Forelimb muscle (tissue), 1 donor: ENCODE measurements at places on chromosomes 5 and 9. TPM values are rescaled to one million over a fixed set of nuclear protein-coding genes. Genes with fewer than 3 reads are reported as not detected.

The TAF7 gene
- 76.1 TPM for polyA plus RNA-seq

The CNTLN gene
- 7.4 TPM for polyA plus RNA-seq

The CCNG1 gene
- 356 TPM for polyA plus RNA-seq

The COL23A1 gene
- 10.1 TPM for polyA plus RNA-seq

The RAD50 gene
- polyA plus RNA-seq: 22.9 TPM

The FSTL4 gene
- 3.6 TPM for polyA plus RNA-seq

The DAP gene
- 47.3 TPM for polyA plus RNA-seq

The ANKRD31 gene
- polyA plus RNA-seq: 0.13 TPM

The PAPPA gene
- 0.49 TPM for polyA plus RNA-seq

The RAI14 gene
- 19.7 TPM for polyA plus RNA-seq
